ENCODE measurements at places on chromosomes 6 and 20.

DNA sequence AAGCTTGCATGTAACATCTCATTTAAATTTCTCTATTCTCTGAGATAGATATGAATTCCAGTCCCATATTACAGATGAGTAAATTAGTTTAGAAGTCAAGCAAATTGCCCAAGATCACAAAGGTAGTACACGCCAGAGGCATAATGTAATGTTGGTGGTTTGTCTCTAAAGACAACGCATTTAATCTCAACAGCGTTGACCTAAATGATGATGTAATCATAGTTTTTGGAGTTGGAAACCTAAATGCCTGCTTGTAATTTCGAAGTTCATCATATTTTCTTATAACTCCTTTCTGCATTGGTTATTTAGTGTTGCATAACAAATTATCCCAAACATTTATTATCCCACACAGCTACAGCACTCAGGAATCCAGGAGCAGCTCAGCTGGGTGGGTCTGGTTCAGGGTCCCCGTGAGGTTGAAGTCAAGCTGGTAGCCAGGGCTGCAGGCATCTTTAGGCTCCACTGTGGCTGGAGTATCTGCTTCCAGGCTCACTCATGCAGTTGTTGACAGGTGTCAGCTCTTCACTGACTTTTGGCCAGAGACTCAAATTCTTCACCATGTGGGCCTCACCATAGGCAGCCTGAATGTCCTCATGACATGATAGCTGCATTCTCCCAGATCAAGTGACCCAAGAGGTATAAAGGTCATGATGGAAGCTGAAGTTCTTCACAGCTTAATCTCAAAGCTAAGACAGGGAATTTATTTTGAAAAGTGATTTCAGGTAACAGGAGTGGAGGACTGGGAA, 122.0 kb upstream of the SPTLC3 start:
- DNase-seq: no peak

GRCh38 chr20:19785983-19786285, 27.9 kb downstream of the RIN2 start:
- no peak for DNase-seq

- DNase-seq: no peak
These were observed 14.9 kb upstream of the DDO start for GRCh38 chr6:110430236-110430635.

DNA sequence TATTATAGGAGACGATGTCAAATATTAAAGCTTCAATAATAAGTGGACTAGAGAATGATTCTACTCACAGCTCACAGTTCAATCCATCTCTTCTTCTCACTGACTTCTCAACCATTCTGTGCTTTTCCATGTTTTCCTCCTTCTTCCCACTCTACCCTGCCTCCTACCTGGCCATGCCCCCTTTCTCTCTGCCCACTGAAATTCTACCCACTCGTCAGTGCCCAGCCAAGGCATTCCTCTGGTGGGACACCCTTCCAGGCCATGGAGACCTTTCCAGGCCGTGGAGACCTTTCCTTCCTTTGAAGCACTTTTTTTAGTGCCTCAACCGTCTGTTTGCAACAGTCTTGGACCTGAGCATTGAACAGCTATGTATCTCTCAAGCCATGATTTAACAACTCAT, 18.5 kb downstream of the BACH2 start:
- no peak for DNase-seq

GRCh38 chr6:16301511-16301910, 63.1 kb downstream of the GMPR start:
- no peak for DNase-seq

GRCh38 chr20:56163806-56164205, 84.7 kb upstream of the MC3R start:
- DNase-seq: peak; percentile 3

GRCh38 chr6:134361011-134361410, 43.1 kb upstream of the SGK1 start:
- DNase-seq: no peak

GRCh38 chr6:110095935-110096334, 83.5 kb downstream of the WASF1 start:
- no peak for DNase-seq

GRCh38 chr20:50569864-50570836, 60.0 kb downstream of the PTPN1 start:
- peak; percentile 89 for DNase-seq

DNA sequence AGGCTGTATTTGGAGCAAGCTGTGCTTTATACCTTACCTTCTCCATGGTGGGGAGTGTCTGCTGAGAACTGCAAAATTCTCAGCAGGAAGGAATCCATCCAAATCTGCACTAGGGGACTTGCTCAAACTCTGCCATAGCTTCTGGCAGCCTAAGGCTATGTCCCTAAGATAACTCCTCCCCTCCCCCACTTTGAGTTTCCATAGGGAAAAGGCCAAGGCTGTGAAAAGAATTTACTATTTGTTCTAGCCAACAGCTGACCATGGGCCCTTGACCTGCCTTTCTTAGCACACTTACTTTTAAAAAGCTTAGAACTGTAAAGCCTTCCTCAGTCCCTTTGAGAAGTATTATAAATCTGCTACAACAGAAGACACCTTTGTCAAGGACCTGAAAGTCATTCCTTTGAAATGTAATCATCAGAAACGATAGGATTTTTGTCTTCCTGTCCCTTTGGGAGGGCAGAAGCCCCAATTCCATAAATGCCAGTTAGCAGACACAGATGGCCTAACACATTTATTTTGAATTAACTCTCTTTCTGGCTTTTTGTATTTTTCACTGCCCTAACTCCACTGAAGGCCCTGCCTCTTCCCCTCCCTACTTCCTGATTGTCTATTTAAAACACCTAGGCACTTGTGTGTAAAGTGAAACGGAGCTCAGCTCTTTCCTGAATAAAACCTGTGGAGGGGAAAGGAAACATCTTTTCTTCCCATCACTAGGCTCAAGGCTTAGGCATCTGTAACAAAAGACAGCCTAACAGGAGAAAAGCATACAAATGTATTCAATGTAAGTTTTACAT, 157.1 kb downstream of the AKAP7 start:
- no peak for DNase-seq

GRCh38 chr6:113635222-113635986, 221.7 kb upstream of the MARCKS start:
- no peak for DNase-seq

- no peak for DNase-seq
These were observed 29.6 kb downstream of the RAMACL start for GRCh38 chr6:166556863-166557322.

DNA sequence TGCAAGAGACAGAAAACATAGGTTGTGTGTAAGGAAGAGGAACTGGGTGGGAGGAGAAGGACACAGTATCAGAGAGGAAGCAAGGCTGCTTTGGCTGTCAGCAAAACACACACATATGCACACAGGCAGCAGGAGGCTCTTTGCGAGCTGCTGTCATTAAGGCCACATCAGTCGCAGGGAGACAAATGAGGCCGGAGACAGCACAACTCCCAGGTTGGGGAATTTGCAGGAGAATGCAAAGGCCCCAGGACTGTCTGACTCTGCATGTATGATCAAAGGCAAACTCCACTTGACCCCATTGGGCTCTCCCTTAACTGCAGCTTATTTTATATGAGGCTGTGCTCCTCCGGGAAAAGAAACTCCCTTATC, 35.3 kb downstream of the METTL24 start:
- DNase-seq: no peak

DNA sequence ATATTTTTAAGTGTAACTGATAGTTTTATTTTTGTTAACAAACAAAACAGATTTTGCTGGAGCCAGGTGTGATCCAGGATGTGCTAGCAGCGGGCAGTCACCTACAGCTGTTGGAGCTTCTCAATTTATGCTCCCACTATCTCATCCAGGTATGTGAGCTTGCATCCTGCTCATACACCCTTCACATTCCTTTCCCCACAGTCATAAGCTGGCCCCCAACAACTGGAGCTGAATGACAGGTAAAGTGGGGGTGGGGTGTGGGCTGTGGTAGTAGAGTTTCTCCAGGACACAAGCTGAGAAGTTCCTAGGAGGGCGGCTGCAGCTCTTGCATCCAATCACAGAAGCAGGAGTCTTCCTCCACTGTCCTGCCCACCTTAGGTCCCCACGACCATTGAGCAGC, 140.1 kb downstream of the KLHL32 start:
- no peak for DNase-seq

DNA sequence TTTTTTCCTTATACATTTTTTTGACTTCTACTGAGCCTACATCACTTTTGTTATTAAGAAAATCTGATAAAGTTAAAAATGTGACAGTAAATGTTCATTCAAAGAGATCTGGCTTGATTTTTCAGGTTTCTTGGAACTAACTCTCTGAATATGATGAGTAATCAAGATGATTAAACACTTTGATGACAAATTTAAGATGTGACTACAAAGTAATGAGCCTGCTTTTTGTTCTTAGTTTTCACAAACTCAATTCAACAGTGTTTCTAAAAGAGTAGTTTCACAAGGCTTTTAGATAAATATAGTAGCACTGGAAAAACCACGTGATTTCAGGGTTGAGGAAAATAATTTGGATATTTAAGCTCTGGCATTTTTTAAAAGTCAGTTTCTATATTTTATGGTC, 37.9 kb upstream of the HDDC2 start:
- no peak for DNase-seq

DNA sequence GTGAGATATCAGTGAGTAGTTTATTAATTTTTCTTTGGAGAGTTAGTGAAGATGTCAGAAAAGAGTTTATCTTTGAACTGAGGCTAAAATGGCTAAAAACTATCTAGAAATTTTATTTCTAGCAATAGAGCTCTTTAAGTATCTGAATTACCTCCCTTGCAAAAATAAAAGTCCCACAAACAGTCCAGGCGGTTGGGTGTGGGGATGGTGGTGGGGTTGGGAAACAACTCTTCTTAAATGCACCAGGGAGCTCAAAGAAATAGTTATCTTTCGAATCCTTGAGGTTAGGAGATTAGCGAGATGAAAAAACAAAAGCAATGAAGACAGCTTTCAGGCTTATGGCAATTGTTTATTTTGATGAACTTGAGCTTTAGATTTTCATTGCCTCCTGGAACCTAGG, 1299.1 kb upstream of the ADGRB3 start:
- no peak for DNase-seq

GRCh38 chr6:88268508-88268907, 102.4 kb upstream of the CNR1 start:
- DNase-seq: no peak

DNA sequence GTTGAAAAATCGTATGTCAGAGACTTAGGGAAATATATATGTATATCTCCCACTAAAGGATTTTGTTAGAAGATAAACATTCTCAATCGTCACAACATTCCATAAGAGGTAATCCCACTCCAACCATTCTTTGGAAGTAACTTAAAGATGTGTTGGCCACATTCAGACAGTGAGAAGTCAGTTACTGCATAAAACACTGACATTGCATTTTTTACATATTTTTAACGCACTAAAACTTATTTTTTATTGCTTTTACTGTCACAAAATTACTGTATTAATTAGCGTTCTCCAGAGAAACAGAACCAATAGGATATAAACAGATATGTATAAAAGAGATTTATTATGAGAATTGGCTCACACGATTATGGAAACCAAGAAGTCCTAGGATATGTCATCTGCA, 74.3 kb upstream of the VGLL2 start:
- no peak for DNase-seq

GRCh38 chr20:3777716-3778629, 3.3 kb downstream of the SPEF1 start:
- peak; percentile 37 for DNase-seq

GRCh38 chr6:168132531-168133167, 53.6 kb upstream of the FRMD1 start:
- DNase-seq: peak; percentile 6

DNA sequence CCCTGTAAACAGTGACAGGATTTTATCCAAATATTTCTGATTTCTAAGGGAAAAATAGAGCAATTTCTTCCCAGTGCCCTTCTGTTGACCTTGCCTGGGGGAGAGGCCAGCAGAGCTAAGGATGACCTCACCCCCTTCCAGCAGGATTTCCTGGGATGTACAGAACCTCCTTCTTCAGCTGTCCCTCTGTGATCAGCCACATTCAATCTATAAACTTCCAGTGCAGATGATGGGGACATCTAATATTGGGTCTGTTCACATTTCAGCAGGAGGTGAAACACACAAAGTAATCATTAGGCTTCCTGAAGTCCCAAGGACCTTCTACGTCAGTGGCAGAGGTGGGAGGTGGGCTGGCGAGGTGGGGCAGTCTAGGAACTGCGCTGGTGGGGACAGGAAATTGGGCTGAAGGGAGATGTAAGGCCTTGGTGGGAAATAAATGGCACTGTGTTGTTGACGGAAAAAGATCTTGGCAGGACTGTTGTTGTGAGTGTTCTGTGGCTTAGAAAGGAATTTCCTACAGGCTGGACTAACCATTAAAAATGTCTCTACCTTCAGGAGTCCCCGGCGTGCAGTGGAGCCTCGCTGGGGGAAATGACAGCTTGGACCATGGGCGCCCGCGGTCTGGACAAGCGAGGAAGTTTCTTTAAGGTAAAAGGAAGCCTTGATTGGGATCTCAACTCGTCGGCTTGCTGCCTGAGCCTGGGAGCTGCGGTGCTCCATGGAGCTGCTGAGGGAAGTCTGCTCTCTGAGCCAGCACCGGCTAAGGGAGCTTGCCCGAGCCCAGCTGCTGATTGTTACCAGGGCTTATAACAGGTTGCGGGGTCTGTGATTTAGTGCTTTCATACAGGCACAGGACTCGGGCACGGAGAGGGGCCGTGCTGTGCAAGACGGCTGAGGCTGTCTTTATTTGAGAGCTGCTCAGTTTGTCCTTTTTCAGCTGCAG, 127.9 kb upstream of the NAA20 start:
- DNase-seq: no peak

DNA sequence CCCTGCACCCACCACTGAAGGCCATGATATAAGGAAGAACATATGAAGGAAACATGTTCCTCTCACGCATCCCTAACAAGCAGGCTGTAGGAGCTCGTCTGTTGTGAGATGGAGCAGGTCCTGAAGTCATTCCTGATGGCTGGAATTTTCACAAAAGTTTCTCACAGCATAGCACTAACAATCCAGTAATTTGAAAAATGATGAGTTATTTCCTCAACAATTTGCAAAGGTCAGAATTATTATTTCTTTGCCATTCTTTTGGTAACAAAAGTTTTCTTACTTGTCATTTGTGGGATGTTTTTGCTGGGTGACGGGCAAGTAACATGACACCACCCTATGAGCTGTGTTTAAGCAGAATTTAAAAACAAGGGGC, 27.6 kb upstream of the FRMD1 start:
- no peak for DNase-seq

DNA sequence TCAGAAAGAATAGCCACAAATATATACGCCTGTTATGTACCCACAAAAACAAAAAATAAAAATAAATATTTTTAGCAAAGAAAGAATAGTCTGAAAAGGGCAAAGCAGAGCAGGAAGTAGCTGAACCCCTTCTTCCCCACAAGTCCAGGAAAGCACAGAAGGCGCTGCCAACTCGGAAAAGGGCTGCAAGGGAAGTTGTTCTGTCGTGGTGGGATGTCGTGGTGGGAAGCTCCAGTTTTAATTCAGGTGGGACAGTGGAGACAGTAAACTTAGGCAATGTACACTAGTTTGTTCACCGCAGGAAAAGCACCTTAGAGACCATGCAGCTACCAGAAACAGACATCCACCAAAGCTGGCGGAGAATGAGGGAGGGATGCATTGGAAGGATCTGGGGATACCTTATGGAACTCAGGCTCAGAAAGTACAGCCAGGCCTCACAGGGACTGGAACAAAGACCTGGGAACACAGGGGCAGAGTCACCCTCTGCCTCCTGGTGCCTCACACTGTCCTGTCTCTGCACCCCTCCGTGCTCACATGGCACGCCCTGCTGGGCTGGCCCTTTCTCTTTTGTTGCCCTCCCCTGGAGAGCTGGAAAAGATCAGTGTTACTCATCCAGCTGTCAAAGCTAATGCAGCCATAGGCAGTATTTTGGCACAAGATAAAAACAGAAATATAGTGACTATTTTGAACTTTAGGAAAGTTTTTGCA, 3.3 kb upstream of the APMAP start:
- no peak for DNase-seq

- DNase-seq: no peak
These were observed 83.5 kb downstream of the NDUFAF5 start for GRCh38 chr20:13868331-13868730.
